ENCODE measurements at places on chromosomes 2 and 18.

DNA sequence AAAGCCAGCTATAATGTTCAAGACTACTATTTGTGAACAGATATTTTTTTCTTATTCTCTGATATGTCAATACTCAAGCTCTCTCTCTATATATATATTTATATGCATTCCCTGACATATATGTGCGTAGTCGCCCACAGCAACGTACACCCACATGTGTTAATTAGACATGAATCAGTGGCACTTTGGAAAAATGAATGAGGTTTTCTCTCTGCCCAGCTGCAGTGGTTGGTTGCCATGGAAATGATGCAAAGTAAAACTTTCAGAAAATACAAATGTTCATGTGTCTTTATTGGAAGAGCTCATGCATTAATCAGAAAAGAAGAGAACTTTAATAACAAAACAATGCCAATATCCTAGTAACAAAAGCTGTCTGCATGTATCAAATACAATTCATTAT lies 34.7 kb downstream of the UNC80 start:
- no peak for DNase-seq

- no peak for DNase-seq
Measured at GRCh38 chr2:113173542-113174375, at the start of gene PSD4. Gene PSD4, plus strand, starts transcription at chr2:113173971. Its CDS starts 8,486 bp downstream, at chr2:113182457.

DNA sequence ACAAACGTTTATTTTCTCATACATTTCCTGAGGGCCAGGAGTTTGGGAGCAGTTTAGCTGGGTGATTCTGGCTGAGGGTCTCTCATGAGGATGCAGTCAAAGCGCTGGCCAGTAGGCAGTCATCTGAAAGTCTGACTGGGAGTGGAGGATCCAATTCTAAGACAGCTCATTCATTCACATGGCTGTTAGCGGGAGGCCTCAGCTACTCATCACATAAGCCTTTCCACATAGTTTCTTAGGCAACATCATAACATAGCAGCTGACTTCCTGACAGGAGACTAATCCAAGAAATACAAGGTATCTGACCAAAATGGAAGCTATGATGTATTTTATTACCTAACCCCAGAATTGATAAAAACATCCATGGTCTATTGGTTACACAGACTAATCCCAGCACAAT lies 2.9 kb upstream of the MRPL44 start:
- peak; percentile 60 for DNase-seq

DNA sequence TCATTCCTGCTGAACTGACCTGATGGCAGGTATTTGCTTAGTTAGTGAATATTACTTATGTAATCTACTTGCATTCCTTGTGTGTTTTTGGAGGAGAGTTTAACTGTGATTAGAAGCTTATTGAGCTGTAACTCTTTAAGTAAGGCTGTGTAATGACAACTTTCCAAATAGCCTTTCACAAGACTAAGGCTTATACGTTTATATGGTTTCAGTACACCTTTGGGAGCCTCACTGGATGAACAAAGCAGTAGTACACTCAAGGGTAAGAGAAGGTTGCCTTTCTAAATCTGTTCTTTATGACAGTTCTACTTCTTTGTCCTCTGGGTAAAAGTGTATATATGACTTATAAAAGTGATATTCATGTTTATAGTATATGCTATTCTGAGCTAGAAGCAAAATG lies 4.3 kb downstream of the ITPRID2 start:
- DNase-seq: no peak

DNA sequence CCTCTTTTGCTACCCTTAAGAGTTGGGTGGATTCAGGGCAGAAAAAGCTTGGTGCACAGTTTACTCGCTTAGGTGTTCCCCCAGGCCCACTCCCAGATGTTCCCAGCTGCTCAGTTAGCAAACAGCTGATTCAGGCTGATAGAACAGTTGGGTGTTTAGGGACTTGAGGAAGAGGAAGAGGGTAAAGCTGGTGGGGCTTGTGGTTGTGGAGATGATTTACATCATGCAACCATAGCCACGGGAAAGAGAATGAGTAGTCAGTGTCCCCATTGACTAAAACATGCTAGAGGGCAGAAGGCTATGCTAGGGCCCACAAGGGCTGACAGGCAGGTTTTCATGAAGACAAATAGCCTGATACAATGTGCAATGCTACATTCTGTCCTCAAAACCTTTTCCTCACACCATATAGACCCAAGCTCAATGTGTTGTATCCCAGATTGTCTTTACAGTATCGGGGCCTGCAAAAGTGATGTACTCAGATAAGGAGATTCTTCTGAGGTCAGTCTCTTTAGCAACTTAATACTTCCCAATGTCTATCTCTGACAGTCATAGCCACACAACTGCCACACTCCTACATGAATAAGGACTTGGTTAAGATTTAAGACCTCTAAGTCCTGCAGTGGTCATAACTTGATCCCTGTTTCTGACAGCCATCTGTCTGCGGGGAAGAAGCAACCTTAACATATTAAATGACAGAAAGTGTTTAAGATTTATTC lies 15.6 kb downstream of the COLEC12 start:
- no peak for DNase-seq

DNA sequence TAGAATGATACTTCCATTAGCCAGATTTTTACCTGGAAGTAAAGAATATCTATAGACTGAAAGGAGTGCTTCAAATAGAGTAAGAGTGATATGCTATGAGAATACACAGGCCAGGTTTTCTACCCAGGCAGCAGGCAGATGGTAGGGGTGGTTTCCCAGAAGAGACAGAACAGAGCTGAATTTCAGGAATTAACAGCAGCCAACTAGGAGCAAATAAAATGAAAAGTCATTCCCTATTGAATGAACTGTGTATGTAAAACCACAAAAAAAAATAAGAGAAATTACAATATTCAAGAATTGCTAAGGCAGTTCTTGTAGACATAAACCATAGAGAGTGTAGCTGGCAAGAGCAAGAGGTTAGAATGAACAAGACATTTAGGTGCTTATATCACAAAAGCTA lies 336.8 kb downstream of the KCNJ3 start:
- no peak for DNase-seq

DNA sequence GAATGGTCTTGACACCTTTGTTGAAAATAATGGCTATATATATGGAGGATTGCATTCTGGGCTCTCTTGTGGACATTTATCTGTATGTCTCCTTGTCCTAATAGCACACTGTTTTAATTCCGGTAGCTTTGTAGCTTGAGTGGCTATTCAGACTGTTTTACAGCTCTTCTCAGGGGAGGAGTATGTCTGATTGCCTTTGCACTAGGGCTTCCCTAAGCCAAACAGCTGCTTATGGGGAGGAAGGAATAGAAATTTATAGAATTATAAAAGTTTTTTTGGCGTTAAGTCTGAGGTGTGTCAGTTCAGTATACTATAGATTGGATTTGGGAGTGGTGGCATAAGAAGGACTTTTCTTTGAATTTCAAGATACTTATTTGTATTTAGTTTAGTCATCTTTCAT lies 12.6 kb downstream of the SEH1L start:
- DNase-seq: no peak

DNA sequence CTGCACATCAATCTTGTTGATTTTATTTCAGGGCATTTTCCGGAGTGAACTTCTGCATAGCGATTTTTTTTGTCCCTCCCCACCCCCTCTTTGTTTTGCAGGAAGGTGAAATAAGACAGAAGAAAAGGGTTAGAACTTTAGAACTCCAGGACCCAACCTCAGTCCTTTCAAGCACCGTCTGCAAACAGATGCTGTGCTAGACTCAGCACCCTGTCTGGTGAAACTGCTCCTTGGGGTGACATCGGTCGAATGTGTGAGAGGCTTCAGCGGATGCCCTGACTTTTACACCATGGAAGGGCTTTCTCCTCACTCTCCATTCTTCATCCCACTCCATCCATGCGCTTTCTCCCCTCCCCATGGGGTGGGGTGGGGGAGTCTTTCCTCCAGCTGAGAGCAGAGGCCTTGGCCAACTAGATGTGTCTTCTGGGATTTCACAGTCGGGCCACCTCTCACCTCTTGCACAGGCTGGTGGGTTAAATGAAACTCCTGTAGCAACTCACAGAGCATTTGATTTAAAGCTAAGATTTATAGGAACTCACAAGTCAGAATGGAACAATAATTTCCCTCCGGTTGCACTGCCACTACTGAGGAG lies 43.3 kb upstream of the EDAR start:
- no peak for DNase-seq

DNA sequence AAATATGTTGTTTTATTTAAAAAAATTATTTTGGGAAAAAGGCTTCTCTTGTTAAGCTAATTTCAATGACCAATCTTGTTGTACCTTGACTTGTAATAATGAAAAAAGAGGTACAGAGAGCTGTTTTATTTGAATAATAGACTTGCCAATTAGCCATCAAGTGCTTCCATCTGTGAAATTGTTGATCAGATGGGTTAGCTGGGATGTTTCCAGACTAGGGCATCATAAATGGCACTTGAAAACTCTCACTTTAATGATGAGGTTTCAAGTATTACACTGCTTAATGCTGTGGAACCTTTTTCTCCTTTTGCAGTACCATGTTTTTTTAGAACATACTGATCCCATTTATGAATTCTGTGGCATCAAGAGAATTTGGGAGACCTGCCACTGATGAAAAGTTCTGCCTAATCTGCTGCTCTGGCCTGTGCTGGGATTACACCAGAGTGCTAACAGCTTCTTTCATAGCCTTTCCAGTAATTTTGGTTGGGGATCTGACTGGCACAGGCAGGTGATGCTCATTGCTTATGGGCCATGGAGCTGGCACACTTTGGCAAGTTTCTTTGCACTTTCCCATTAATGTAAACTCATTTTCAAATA lies 24.2 kb downstream of the PSMD14 start:
- no peak for DNase-seq

GRCh38 chr2:142668420-142668819 lies 209.0 kb upstream of the KYNU start:
- no peak for DNase-seq

- DNase-seq: no peak
Measured at GRCh38 chr2:179613701-179614100, 247.7 kb downstream of the ZNF385B start.

DNA sequence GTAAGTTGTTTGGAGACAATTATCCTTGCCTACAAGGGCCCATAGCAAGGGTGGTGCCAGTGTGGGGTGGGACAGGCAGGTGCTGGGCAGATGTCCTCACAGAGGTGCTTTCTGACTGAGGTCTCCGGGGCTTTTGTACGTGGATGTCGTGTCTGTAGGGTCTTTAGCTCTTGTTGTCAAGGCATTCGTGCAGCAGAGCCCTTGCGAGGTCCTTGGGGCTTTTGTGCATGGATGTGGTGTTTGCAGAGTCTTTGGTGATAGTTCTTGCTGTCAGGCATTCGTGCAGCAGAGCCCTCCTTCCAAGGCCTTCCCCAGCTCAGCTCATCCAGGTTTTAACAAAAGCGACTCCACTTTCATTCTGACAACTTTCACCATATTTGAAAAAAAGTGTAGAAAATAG lies 116.0 kb upstream of the TMEM18 start:
- no peak for DNase-seq

GRCh38 chr2:195269220-195269619 lies 387.8 kb upstream of the SLC39A10 start:
- no peak for DNase-seq

DNA sequence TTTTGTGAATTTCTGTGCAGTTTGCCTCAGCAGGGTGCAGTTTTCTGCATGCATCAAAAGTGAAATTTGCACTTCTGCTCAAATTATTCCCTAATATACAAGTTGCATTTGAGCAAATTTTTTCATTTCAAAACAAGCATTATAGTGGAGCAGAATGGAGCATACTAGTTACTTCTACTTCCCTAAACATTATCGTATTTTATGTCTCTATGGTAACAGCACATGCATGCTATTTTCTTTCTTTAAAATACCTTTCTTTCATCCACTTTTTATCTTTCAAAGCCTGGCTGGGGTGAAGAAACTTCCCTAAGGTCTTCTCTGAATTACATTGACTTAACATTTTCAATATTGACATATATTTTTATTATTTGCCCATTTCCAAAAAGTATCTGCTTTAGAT lies 11.2 kb downstream of the RHBDD1 start:
- no peak for DNase-seq

DNA sequence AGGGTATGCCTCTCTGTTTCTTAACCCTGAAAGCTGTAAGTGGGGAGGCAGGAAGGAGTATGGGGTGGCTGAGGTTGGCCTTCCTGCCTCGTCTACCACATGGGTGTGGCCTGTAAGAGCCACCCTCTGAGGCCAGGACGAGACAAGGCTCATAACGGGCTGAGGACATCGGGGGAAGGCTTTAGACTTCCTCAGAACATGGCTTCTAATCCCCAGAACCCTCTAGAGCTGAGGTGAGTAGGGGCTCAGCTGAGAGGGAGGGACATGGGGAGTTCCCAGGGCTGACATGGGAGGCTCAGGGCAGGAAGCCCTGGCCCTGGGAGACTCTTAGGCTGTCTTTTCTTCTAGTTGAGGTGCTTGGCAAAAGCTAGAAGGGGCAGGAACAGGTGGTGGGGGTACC lies 36.7 kb downstream of the EMX1 start:
- DNase-seq: no peak

GRCh38 chr18:79812052-79812451 lies 14.3 kb downstream of the KCNG2 start:
- DNase-seq: no peak

- DNase-seq: no peak
Measured at GRCh38 chr2:175552902-175553301, 371.4 kb upstream of the ATP5MC3 start.

- DNase-seq: no peak
Measured at GRCh38 chr2:16207611-16208010, 267.3 kb downstream of the MYCN start.

DNA sequence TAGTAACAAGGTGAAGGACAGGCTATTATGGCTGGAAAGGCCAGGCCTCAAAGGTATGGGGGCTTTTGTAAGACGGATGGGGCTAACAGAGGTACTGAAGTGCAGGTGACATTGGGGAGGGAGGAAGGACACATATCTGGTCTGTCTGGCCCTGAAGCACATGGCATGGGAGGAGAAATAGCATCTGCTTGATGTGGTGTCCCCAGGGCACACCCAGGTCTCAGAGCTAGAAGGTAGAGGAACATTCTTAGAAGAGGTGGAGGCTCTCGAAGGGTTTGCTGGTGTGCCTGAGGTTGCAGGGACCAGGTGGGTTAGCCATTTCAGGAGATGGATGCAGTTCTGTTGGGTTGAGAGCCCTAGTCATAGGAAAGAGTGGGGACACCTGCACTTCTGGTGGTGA lies 9.5 kb downstream of the RALB start:
- DNase-seq: no peak

GRCh38 chr2:108403494-108403893 lies 25.7 kb downstream of the SULT1C4 start:
- peak; percentile 18 for DNase-seq

DNA sequence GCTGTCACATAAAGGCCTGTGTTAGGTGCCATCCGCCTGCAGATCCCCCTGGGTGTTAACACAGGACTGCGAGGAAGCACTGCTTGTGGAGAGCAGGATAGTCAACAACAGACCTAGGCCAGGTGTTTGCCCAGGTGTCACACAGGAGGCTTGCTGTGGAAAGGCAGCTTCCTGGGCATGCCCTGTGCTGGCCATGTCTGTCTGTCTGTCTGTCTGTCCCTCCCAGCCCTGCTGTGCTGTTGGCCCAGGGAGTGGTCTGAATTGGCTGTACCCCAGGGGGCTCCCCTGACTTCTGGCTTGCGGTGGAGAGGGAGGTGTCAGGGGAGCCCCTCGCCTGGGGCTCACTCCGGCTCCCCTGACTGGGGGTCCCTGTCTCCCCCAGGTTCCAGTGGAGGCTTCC lies 53.2 kb downstream of the SH3BP4 start:
- no peak for DNase-seq

- DNase-seq: no peak
Measured at GRCh38 chr2:206701952-206702605, 16.1 kb downstream of the DYTN start.

All from AG04450 (cell line).